ENCODE measurements at places on chromosomes 12 and 14.

GRCh38 chr12:46508651-46509050, 136.1 kb upstream of the SLC38A2 start:
- DNase-seq = no peak

GRCh38 chr14:100979780-100980179, 76.3 kb upstream of the RTL1 start:
- no peak for DNase-seq

GRCh38 chr12:62799126-62799736, 135.7 kb downstream of the PPM1H start:
- peak; percentile 69 for DNase-seq

DNA sequence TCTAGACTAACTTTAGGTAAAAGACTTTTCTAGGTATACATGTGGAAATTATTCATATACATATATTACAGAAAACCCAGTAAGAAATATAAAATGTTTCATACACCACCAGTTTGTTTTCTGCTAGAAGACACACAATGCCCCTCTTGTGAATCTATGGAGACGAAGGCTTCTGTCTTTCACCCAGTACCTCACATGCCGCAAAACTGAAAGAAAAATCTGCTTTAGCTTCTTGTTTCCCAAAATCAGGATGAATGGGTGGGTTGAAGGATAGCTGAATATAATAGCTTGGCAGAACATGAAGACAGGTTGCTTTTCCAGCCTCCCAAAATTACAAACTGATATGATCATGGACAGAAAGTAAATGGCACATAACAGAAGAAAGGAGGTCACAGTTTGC, 1.3 kb downstream of the TAS2R30 start:
- no peak for DNase-seq

GRCh38 chr12:5102806-5103205, 59.1 kb downstream of the KCNA5 start:
- no peak for DNase-seq

DNA sequence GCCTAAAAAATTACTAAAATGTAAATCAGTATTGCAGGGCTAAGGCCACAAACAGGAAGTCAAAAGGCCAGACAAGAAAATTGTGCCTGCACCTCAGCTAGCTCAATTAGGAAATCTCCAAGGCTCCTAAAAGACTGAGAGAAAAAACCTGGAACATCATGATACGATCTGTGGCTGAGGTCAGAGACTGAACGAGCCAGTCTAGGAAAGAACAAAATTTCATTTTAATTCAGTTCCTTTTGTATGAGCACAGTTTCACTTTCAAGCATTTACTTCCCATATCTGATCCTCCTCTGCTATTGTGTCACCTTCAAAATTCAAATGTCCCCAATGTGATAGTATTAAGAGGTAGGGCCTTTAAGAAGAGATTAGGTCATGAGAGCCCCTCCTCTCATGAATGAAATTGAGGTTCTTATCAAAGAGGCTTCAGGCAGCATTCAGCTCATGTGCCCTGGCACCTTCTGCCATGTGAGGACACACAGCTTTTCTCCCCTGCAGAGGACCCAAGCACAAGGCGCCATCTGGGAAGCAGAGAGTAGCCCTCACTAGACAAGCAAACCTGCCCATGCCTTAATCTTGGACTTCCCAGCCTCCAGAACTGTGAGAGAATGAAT, 14.8 kb downstream of the PRKAB1 start:
- no peak for DNase-seq

DNA sequence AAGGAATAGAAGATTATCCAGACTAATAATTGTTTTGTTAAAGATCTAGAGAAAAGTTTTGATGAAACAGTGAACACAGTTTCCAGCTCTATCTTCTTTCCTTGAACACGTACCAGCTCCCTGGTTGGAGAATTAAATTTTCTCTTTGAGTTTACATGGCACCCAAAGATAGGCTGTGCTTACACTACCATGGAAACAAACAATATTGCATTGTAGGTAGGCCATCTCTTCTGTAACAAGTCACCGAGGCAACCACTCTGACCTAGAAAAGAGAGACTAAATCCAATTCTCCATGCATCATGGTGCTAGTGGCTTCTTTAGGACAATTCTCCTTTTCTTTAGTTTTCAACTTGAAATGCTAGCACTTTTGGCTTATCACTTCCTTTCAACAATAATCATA, 9.9 kb downstream of the BMAL2 start:
- DNase-seq = no peak

DNA sequence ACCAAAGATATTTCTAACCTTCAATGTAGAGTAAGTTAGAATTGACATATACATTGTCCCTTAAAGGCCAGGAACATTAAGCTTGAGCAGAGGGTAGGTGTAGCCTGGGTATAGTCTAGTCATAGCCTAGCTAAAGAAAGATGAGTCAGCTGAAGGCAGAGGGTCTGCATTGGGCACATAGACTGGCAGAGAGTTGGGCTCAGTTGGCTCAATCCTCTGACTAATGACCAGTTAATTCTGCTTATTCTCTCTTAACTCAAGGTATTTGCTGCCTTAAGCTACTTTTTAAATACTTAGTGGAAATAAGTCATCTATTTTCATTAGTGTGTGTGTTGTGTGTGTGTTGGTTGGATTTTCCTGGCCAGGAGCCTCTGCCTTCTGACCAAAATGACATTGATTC, 467.1 kb downstream of the RAD51B start:
- no peak for DNase-seq

- no peak for DNase-seq
Observed at GRCh38 chr12:105209091-105209490, 26.9 kb downstream of the APPL2 start.

DNA sequence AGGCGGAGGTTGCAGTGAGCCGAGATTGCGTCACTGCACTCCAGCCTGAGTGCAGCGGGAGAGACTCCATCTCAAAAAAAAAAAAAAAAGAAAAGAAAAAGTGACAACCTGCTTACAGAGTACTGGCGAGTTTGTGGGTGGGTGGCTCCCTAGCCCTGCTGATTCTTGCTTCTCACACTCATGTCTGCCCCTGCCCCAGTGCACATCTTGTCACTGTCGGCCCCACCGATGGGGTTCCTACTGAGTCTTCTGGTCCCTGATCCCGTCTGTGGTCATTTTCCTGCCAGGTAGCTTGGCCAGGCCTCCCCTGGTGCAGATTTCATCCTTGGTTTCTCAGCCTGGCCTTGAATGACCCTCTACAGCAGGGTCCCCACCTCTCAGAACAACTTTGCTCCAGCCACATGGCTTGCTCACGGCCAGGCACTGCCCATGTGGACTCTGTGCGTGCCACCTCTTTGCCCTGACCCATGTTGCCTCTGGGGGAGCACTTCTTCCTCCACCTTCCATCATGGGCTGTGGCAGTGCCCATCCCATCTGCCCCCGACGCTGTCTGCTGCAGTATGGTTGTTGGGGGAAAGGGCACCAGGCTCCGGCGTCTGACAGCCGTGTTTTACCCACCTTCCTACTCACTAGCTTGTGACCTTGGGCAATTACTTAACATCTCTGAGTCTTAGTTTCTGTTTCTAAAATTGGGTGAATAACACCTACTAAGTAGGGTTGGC, 2.1 kb upstream of the PTPN6 start:
- DNase-seq = no peak

- no peak for DNase-seq
Observed at GRCh38 chr12:6420364-6420763, 24.4 kb upstream of the CD27 start.

GRCh38 chr14:89175881-89176799, 240.9 kb downstream of the FOXN3 start:
- no peak for DNase-seq

- no peak for DNase-seq
Observed at GRCh38 chr14:24379907-24380730, 12.1 kb downstream of the NFATC4 start.

- no peak for DNase-seq
Observed at GRCh38 chr12:124740691-124741137, 123.0 kb downstream of the SCARB1 start.

DNA sequence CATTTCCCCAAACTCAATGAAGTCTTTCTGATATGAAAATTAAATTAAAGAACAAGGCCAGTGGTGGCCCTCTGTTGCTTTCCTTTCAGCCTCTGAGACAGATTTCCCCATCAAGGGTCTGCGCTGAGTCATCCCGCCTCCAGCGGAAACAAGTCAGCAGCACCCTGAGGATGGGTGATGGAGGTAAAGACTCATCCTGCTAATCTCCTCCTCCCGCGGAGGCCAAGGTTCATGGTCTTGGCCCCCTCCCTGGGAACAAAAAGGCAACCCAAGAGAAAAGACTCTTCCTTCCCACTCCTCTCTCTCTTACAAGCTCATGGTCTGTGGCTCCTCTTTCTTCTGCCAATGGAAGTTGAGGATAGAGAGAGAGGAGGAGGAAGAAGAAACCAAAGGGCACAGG, 9.0 kb upstream of the NUMB start:
- no peak for DNase-seq

DNA sequence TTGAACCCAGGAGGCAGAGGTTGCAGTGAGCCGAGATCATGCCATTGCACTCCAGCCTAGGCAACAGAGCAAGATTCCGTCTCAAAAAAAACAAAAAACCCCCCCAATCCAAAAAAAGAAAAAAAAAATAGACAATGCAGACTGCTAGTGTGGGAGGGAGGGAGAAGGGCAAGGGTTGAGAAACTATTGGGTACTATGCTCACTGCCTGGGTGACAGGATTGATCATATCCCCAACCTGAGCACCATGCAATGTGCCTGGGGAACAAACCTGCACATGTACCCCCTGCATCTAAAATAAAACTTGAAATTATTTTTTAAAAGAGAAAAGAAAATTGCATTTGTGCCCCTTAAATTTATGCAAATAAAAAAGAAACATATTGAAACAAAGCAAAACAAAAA, 65.6 kb upstream of the PLEKHG3 start:
- no peak for DNase-seq

DNA sequence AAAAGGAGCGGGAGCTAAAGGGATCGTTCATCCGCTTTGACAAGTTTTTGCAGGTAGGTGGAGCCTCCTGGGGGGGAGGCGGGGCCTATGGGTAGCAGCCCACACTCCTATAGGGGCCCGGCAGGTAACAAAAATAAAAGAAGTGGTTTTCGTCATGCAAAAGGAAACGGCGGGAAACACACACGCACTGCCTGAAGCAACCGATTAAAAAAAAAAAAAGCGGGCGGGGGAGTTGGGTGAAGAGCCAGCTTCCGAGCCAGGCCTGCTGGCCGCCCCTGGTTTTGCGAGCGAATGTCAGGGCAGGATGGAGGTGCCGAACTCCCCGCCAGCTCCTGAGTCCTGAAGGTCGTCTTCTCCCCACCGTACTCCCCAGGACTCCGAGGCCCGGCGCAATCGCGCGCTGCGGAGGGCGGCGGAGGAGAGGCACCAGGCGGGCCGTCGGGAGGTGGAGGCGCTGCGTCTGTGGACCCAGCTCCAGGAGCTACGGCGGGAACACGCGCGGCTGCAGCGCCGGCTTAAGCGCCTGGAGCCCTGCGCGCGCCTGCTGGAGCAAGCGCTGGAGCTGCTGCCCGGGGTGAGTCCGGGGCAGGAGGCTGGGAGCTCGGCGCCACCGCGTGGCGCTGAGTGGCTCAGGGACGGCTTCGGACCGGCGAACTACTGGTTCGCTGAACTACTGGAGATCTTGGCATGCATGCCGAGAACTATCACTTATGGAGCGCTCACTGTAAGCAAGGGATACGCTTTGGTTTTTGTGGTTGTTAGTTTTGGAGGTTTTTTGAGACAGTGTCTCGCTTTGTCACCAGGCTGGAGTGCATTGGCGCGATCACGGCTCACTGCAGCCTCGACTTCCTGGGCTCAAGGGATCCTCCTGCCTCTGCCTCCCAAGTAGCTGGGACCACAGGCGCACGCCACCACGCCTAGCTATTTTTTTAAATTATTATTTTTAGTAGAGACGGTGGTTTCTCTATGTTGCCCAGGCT, 3.6 kb downstream of the CFAP73 start:
- DNase-seq = peak; percentile 86

GRCh38 chr14:72732022-72732780, 161.7 kb downstream of the DPF3 start:
- no peak for DNase-seq

GRCh38 chr14:20551606-20552005, 9.2 kb downstream of the RNASE9 start:
- no peak for DNase-seq

DNA sequence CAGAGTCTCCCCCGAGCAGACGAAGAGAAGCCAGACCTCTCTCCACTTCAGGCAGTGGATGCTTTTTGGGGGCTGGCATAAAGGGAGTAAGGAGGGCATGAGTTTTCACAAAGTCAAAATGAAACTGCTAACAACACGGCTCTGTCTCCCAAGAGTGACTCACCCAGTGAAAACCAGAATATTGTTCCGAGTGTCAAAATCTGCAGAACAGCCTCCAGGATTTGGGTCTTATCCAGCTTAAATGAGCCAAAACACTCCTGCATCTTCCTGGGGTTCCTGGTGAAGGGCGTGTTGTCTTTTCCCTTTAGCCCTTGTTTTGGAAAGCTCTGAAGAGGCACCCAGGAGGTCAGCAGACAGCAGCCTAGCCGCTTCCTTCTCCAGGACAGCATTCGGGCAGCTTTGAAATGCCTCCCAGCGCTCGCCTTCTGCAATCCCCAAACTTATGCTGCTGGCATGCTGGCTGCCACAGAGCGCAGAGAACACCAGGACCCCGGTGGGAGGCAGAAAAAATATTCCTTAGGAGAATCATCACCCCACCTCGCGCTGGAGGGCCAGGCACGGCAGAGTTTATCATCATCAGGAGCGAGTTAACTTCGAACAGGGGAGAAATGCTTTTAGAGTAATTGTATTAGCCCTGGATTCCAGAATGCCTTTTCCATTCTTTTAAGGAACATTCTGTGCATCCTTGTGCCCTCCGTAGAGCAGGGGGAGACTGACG, 117.7 kb upstream of the NCOR2 start:
- DNase-seq = no peak

- DNase-seq = no peak
Observed at GRCh38 chr12:52010152-52010622, 3.4 kb downstream of the TAMALIN start.

DNA sequence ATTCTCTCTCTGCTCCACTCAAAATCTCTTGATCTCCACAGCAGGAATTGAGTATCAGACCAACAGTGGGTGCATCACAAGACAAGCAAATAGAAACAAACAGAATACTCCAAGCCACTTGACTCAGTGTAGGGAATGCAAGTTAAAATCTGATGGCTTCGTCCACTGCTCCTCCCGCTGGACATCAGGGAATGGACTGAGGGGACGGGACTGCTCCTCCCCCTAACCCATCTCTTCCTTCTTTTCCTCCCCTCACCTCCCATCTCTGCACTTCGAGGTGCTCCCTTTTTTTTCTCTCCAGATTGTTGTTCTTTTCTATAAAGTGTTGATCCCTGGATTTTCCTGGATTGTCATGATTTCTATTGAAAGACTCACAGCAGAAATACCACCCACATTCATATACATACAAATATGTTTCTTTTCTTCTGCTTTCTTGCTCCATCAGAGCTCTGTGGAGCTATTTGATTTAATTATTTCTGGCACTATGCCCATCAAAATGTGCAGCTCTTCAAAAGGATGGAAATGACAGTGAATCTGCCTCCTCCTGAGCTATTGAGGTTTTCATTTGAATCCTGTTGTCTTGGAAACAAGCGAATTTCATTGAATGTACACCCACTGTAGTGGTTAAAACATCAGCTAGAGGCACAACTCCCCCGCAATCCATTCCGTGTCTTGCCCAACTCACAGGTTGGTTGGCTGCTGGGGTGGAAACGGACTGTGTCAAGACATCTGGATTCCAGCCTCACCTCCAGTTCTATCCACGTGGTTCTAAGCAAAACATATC, 199.7 kb downstream of the SPTSSA start:
- DNase-seq = no peak

GRCh38 chr12:52990206-52990605, 16.1 kb upstream of the EIF4B start:
- no peak for DNase-seq

Data from NCI-H526 (cell line).